ENCODE measurements at places on chromosomes 7 and 10.

GRCh38 chr7:55513868-55514267 lies 58.4 kb downstream of the VOPP1 start:
- DNase-seq, result no peak

DNA sequence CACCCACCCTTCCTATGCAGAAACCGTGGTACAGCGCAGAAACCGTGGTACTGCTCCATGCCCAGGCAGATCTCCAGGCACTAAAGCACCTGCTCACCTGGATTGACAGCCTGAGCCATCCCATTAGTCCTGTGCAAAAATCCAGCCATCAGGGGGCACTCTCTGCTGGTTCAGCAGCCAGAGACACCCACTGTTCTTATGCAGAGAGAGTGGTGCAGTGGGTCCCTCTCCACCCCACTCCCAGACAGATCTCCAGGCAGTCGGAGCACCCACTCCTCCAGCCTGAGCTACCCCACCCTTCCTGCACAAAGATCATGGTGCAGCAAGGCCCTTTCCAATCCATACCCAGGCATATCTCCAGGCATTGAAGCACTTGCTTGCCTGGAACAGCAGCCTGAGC lies 219.8 kb downstream of the CTNNA3 start:
- no peak for DNase-seq

GRCh38 chr7:27073076-27073475 lies 22.7 kb downstream of the HOXA1 start:
- DNase-seq, result no peak

DNA sequence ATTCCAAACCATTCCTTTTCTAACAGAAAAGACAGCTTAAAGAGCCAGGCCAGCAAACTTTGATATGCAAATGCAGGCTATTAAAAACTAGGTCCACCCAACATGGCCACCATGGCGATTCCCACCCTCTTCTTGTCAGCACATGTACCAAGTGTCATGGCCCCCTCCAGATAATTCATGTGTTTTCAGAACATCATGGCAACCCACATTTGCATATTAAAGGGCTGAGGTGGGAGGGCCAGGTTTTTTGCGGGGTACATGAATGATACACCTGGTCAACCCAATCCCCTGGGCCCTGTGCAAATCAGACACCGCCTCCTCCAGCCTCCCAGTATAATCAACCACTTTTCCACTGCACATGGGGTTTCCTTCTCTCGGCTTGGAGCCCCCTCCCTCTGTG lies 965 bp upstream of the ERVW-1 start:
- DNase-seq, result no peak

GRCh38 chr10:47098964-47099363 lies 187.7 kb downstream of the PTPN20 start:
- DNase-seq, result no peak

- DNase-seq, result peak; percentile 30
Observed at GRCh38 chr7:79506481-79506880, 53.0 kb upstream of the MAGI2 start.

DNA sequence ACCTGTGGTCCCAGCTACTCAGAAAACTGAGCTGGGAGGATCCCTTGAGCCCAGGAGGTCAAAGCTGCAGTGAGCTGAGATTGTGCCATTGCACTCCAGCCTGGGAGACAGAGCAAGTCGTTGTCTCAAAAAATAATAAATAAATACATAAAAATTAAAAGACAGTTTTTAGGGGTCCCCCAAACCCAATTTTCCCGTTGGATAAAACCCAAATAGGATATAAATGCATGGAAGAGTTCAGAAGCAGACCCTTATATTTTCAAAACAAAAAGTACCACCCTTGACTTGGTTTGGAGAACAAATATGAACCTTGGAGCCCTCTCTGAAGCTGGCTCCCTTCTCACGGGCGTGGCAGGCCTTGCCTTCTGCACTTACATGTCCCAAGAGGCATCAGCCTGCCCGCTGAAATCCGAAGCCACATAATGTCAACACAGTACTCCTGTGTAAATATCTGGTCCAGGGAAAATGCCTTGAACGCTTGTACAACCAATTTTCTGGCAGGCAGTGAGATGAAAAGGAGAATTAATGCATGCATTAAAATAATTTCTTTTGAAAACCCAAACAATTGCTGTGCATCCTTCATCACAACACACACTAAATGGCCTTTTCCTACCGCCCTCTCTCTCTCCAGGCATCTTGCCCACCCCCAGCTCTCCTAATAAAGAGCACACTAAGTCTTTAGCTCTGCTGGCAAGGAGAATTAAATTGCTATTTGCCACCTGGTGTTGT lies 46.4 kb upstream of the PARD3 start:
- DNase-seq, result peak; percentile 34

DNA sequence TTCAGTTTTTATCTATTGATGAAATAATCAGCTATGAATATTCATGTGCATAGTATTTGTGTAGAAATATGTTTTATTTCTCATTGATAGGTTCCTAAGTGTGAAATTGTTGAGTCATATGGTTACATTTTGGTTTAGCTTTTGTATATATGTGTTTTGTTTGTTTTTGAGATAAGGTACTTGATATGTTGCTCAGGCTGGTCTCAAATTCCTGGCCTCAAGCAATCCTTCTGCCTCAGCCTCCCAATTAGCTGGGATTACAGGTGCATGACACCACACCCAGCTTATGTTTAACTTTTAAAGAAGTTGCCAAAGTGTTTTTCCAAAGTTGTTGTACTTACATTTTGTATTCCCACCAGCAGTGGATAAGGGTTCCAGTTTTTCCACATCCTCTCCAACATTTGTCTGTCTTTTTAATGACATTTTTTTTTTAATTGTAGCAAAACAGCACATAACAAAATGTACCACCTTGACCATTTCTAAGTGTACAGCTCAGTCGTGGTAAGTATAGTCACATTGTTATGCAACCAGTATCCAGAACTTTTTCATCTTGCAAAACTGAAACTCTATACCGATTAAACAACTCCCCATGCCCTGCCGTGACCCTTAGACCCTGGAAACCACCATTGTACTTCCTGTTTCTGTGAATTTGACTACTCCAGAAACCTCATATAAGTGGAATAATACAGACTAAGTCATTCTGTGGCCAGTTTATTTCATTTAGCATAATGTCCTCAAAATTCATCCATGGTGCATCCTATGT lies 12.6 kb upstream of the UBE2D1 start:
- no peak for DNase-seq

DNA sequence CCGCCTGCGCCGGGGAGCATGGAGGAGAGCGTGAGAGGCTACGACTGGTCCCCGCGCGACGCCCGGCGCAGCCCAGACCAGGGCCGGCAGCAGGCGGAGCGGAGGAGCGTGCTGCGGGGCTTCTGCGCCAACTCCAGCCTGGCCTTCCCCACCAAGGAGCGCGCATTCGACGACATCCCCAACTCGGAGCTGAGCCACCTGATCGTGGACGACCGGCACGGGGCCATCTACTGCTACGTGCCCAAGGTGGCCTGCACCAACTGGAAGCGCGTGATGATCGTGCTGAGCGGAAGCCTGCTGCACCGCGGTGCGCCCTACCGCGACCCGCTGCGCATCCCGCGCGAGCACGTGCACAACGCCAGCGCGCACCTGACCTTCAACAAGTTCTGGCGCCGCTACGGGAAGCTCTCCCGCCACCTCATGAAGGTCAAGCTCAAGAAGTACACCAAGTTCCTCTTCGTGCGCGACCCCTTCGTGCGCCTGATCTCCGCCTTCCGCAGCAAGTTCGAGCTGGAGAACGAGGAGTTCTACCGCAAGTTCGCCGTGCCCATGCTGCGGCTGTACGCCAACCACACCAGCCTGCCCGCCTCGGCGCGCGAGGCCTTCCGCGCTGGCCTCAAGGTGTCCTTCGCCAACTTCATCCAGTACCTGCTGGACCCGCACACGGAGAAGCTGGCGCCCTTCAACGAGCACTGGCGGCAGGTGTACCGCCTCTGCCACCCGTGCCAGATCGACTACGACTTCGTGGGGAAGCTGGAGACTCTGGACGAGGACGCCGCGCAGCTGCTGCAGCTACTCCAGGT lies 29.7 kb downstream of the CHST12 start:
- no peak for DNase-seq

GRCh38 chr10:120385992-120386391 lies 71.0 kb upstream of the PLPP4 start:
- DNase-seq, result no peak

- DNase-seq, result no peak
Observed at GRCh38 chr10:75238182-75239095, 2.7 kb upstream of the COMTD1 start.

GRCh38 chr10:103758294-103758681 lies 97.1 kb downstream of the SH3PXD2A start:
- no peak for DNase-seq

GRCh38 chr7:139360948-139361307 lies 1.2 kb downstream of the LUC7L2 start:
- no peak for DNase-seq

DNA sequence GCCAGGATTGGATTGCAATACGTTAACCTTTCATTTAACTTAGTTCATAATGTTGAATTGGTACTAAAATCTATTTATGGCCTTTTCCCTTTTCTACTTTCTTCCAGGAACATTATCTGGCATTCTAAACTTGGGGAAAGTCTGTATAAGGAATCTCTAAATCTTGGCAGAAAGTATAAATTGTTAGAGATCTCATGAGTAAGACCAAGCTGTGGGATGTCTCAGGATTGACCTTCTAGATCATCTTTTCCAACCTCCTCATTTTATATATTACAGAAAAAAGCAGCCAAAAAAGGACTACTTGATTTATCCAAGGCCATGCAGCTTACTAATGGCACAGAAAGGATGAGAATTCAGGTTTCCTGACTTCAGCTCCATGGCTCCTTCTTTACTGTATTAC lies 598.3 kb downstream of the INHBA start:
- no peak for DNase-seq

DNA sequence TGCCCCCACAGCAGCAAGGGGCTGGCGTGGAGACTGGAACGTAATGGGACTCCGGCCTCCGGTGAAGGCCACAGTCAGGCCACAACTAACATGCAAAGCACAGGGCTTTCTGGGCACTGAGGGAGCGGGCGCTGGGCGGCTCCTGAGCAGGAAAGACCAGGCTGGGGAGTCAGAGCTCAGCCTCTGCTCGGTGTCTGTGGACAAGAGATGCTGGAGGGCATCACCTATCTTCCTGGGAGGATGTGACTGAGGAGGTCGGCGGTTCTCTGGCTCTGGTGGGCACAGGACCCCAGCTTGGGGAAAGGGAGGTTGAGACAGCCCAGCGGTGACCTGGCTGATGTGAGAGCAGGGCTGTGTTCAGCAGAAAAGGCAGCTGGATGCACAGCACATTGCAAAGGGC lies 11.7 kb downstream of the CNPY1 start:
- no peak for DNase-seq
